ENCODE measurements at places on chromosomes 12 and 14.

DNA sequence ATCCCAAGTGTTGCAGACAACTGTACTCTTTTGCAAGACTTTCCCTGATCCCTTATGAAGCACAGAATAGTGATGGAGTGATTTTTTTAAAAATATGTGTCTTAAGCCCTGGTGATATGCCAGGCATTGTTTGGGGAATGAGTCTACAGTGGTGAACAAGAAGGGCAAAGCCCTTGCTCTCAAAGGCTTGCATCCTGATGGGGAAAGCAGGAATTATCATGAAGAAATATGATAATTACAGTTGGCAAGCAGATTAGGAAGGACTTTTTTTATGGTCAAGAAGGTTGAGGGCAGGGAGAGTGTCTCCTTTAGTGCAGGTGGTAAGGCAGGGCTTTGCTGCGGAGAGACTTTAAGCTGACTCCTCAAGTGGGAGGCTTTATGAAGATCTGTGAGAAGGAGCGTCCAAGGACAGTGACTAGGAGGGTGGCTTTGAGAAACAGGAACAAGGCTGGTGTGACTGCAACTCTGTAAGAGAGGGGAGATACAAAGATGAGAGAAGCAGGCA, 100.2 kb downstream of the SYNE2 start:
- no peak for DNase-seq

GRCh38 chr14:81269100-81269978, 48.6 kb upstream of the GTF2A1 start:
- DNase-seq = no peak

- DNase-seq = no peak
Measured at GRCh38 chr14:104239185-104239775, 100.9 kb downstream of the KIF26A start.

GRCh38 chr14:32412103-32412502, 83.0 kb downstream of the AKAP6 start:
- no peak for DNase-seq

- DNase-seq = no peak
Measured at GRCh38 chr14:58839233-58839632, 201.5 kb downstream of the DACT1 start.

DNA sequence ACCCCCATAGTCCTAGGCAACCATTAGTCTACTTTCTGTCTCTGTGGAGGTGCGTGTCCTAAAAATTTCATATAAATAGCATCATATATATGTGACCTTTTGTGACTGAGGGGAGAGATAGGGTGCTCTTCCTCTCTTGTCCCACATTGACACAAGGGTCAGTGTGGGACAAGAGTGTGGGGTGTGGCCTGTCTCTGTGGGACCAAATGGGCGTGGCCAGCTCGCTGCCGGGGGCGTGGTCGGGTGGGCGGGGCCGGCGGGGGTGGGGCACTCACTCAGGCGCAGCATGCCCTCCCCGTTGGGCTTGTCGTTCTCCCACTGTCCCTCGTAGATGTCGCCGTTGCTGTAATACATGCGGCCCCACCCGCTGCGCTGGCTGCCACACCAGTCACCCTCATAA, 15.5 kb downstream of the MORN3 start:
- DNase-seq = no peak

- no peak for DNase-seq
Measured at GRCh38 chr12:116650585-116651087, 87.2 kb downstream of the SPRING1 start.

DNA sequence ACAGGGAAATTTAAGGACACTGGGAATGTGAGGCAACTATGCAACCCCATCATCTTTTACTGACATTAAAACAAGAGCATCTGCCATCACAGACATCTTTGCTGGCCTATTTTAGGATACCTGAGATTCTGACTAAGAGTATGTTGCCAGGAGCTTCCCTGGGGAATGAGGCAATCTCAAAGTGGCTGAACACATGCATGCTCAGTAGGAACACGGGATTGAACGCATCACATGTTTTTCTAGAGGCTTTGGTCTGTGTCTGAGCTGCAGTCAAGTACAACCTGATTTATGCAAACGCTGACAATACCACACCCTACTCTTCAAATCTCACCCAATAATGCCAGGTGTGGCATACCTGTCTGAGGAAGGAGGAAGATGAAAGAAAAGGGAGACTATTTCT, 416.5 kb downstream of the NELL2 start:
- DNase-seq = no peak

GRCh38 chr12:70449074-70449752, 83.1 kb downstream of the KCNMB4 start:
- no peak for DNase-seq

DNA sequence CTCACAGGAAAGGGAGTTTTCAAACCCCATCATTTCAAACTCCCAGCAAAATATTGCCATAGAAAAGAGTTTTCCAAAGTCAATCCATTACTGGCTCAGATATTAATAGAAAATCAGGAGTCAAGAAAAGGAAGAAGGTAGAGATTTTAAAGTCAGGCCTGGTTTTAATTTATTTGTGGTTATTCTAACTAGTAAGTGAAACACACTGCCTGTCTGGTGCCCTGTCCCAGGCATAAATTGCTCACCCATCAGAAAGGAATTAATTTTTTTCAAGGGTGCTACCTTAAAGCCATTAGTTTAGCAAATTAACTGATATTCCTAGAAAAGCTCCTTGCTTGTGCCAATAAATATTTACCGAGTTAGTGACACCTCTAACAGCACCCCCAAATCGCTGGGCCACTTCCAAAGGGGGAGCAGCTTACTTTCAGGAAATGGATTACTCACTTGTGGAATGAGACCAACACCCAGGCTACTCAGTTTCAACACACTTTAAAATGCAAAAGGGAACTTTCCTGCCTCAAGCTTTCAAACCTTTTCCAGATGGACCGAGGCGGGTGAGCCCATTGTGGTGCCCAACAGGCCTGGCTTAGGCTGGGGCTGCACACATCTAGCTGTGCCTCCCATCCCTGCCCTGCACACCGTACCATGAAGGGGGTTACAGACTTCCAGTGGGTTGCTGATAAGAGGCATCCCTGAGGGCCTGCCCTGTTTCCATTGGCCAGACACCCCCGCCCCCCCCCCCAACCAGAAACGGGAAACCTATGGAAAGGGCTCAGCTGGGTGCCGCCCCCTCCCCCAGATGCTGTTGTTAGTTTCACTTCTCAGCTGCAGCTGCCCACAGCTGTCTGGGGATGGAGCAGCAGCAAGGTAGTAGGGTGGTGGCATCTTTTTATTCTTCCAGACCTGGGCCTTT, 117.2 kb downstream of the SAMD4A start:
- no peak for DNase-seq

- DNase-seq = no peak
Measured at GRCh38 chr14:101900253-101900652, 64.1 kb upstream of the DYNC1H1 start.

DNA sequence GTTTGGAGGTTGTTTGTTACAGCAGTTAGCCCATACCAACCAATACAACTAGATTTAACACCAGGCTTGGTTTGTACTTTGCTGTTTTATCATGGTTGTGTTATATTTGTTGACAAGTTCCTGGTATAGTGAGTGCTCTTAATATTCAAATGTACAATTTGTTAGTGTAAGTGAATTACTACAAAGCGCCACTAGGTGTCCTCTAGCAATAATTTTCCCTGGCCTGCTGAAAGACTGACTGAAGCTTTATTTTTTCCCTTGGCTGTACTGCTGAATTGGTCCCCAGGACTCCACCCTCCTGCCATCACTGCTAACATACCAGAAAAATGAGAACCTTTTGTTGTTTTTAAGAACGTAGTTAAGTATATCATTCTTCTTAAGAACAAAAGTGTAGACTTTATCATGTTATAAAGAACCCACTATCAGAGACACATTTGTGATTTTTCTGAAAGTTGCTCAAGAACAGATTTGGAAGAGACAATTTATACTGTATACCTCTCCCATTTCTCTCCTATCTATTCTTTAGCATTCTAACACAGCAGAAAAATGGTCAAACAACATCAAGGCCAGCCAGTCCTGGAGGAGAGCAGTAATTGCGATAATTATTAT, 75.3 kb upstream of the FAR2 start:
- DNase-seq = no peak

DNA sequence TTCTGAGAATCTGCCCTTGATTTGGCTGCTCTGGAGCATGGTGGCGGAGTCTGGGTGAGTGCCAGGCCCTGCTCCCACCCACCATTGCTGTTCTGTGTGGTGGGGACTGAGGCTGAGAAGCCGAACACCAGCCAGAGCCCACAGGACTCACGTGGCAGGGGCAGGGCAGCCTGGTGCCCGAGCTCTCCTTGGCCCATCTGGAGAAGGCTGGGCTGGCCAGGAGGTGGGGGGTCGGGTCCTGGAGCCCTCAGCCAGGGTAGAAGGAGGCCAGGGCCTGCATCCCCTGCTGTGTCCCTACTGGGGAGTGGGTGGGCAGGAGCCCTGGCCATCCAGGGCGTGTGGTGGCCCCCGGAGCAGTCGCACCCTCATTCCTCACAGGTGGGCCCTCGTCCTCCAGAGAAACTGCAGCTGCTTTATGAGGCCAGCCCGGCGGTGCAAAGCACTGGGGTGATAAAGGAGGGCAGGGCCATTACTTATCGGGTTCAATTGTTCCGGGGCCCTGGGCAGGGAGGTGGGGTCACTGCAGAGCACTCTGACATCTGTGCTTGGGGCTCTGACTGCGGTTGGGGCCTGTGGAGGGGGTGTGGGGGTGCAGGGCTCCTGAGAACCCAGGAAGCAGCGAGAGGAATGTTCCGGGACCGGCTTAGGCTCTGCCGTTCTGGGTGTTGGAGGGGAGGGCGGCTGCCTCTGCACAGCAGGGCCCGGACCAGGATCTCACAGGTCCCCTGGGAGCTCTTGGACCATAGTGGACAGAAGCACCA, 217.5 kb upstream of the C14orf180 start:
- no peak for DNase-seq

- DNase-seq = no peak
Measured at GRCh38 chr12:26823390-26823789, 9.6 kb downstream of the ITPR2 start.

DNA sequence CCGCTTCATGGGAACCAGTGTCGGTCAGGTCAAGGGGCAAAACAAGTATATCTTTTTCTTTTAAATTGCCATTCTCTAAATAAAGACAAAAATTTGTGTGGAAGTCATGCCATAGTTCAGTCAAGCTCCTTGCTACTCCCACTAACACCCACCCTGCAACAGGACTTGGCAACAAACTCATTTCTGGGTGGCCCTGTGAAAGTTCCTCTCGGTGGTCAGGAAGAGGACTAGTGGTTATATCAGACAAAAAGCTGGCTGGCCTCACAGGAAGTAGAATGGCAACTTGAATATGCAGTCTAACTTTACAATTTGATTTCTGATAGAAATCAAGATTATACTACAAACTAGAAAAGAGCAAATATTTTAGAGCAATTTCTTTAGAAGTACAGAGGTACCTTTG, 11.2 kb downstream of the DHRS7 start:
- DNase-seq = no peak

All from vagina (tissue), 2 donors.